ENCODE measurements at places on chromosomes 6 and 20. TPM values are rescaled to one million over a fixed set of nuclear protein-coding genes. Genes with fewer than 3 reads are reported as not detected.

Gene KHDRBS2
- total RNA-seq: not detected

Gene ETV7
- 0.80 TPM for total RNA-seq

GRCh38 chr6:15620611-15621010 lies 42.2 kb downstream of the DTNBP1 start:
- no peaks in the 10 kb centered on the region for H3K36me3 ChIP-seq
- no peak overlapping the region for H3K27ac ChIP-seq
- no peaks in the 10 kb centered on the region for H3K27me3 ChIP-seq
- no peak for DNase-seq

DNA sequence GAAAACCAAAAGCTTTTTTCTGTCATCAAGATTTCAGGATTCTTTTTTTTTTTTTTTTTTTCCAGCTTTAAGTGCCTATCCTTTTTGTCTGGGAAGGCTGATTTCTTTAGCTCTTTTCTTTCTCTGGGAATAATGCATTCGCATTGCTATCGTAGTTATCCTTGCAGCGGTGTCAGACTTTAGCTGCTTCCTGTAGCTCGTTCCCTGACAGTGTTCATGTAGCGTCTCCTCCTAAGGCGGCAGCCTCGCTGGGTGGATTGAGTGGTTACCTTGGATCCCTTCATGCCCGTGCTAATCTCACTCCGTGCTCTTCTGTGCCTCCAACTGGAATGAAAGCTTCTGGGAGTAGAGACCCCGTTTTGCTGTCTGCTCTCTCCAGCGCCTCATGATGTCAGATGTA lies 43.1 kb downstream of the UST start:
- H3K27ac ChIP-seq: no peak overlapping the region
- H3K4me1 ChIP-seq: no peaks in the 10 kb centered on the region
- no peak for DNase-seq
- no peaks in the 10 kb centered on the region for H3K27me3 ChIP-seq

DNA sequence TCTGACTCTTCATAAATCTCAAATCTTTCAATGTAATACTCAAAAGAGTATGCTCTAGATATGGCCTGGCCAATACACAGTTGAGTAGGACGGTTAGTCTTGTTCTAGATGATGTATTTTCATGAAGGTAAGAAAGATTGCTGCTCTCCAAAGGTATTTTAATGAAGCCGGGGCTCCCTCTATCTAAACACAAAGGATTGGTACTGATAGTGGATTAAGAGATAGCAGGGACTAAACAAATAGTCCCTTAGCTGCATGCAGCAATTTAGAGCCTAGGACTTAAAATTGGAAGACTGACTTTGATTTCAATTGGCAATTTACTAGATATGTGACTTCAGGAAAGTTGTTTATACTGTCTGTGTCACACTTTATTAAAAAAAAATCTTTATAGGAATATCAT lies 31.4 kb upstream of the TENT5A start:
- no peak overlapping the region for H3K4me3 ChIP-seq
- no peaks in the 10 kb centered on the region for H3K36me3 ChIP-seq
- H3K4me1 ChIP-seq: no peaks in the 10 kb centered on the region
- no peak overlapping the region for H3K27ac ChIP-seq

DNA sequence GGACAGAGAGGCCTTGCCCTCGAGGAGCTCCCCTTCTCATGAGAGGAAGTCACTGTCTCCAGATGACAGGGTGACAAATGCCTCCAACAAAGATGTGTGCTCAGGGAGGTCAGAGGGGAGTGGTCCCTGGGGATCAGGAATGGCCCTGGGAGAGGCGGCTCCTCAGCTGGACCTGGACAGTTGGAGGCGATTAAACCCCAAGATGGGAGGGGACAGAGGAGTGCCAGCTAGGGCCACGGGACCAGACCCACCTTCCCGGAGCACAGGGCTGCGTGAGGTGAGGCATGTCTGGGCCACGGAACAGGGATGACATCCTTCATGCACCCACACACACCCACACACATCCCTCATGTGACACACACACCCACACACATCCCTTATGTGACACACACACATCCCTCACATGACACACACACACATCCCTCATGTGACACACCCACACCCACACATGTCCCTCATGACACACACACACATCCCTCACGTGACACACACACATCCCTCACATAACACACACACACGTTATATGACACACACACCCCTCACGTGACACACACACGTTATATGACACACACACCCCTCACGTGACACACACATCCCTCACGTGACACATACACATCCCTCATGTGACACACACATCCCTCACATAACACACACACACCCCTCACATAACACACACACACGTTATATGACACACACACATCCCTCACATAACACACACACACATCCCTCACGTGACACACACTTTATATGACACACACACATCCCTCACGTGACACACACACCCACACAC lies 57.4 kb upstream of the SLCO4A1 start:
- no peak overlapping the region for H3K27ac ChIP-seq
- peaks cover 2% of the 10 kb centered on the region for H3K27me3 ChIP-seq
- DNase-seq: no peak
- H3K36me3 ChIP-seq: no peaks in the 10 kb centered on the region
- H3K4me3 ChIP-seq: no peak overlapping the region

DNA sequence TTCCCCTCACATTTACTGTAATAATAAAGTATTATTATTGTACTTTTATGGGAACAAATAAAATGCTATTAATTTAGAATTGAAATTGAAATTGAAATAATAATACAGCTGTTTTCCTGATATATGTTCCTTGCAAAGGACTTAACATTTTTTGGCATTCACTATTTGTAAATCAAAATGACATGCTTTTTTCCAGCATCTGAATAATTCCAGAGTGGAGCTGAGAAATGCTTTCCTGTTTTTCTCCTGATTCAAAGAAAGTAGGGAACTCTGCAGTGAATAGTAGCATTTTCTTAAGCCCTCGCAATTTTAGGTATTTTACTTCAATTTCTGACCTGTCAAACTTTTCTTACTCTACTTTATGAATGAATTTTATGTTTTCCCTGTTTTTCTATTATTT lies 72.1 kb downstream of the PHACTR2 start:
- H3K27ac ChIP-seq: no peak overlapping the region
- H3K36me3 ChIP-seq: no peaks in the 10 kb centered on the region
- H3K4me3 ChIP-seq: no peak overlapping the region
- DNase-seq: no peak

DNA sequence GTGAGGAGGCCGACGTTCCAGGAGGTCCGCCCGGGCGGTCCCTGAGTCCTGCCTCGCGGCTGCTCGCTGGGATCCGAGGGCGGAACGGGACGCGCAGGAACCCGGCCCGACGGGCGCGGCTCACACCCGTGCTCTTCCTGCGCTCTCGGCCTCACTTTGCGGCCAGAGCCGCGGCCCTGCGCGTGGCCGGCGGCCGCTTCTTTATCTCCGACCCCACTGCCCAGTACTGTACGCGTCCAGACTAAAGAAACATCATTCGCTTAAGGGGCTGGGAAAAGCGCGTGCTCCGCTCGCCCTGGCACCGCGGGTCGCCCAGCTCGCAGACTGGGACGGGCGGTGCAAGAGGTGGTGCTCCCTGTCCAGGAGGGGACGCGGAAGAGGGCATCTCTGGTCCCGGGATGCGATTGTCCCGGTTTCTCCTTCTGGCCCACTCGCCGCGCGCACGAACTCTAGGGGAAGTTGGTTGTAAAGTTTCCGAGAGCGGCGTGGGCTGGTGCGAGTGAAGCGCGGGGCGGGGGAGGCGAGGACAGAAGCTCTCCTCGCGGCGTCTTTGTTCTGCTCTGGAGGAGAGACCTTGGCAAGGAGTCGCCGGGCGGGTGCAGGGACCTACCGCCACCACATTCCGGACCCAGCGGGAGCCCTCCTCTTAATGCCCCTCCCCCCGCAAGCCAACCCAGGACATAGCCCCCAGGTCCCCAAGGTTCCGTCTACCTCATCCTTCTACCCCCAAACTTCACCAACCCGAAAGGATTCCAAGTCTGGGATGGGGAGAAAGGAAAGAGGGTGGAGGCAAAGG lies 71.0 kb downstream of the SOX4 start:
- no peaks in the 10 kb centered on the region for H3K36me3 ChIP-seq
- H3K27ac ChIP-seq: peak overlapping the region; percentile 86
- peak overlapping the region; percentile 76 for H3K4me3 ChIP-seq

Gene HLA-DRB5
- 8.8 TPM for total RNA-seq

Gene PTPN1
- 29.2 TPM for total RNA-seq

- H3K36me3 ChIP-seq: no peaks in the 10 kb centered on the region
- H3K27ac ChIP-seq: no peak overlapping the region
- H3K4me3 ChIP-seq: no peak overlapping the region
- DNase-seq: no peak
These were observed 190.3 kb downstream of the TENT5A start for GRCh38 chr6:81562169-81562568.

GRCh38 chr6:149448821-149449453 lies 35.9 kb downstream of the ZC3H12D start:
- no peak overlapping the region for H3K27ac ChIP-seq
- no peak overlapping the region for H3K4me3 ChIP-seq
- no peaks in the 10 kb centered on the region for H3K27me3 ChIP-seq
- H3K36me3 ChIP-seq: no peaks in the 10 kb centered on the region
- no peak for DNase-seq

DNA sequence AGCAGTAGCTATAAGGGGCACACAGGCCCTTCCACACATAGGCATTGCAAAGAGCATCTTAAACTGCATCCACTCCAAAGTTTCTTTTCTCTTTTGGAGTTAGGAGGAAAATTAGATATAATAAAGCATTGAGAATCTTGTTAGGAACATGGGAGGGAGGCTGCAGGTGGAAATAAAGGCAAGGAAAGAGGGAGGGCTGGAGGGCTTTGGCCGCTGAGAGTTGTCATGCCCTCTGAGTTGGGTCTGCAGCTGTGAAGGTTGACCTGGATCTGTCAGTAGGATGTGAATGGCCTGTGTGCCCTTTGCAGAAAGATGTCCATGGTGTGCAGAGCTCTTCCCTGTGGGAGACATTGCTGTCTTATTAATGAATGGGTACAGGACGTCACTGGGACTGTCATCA lies 134.0 kb downstream of the FNDC1 start:
- no peaks in the 10 kb centered on the region for H3K27me3 ChIP-seq
- no peaks in the 10 kb centered on the region for H3K36me3 ChIP-seq
- no peak overlapping the region for H3K4me3 ChIP-seq
- no peak overlapping the region for H3K27ac ChIP-seq

- H3K27me3 ChIP-seq: no peaks in the 10 kb centered on the region
- H3K4me1 ChIP-seq: no peaks in the 10 kb centered on the region
- no peak for DNase-seq
- no peaks in the 10 kb centered on the region for H3K36me3 ChIP-seq
- no peak overlapping the region for H3K27ac ChIP-seq
These were observed 333.7 kb downstream of the MEI4 start for GRCh38 chr6:77986380-77987034.

DNA sequence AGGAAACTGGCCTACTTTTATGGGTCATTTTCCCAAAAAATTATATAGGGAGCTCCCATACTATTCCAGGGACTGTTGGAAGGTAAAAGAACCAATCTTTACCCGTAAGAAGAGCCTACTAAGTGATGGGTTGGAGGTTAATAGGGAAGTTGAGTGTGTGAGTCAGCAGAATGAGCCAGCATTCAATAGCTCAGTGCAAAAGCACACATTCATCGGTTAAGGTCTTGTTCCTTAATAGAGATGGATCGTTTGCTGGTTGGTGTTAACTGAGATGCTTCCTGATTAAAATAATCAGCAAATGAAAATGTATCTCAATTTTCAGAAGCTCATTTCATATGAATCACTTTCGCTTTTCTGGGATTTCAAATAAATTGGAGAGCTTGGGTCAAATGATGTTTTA lies 115.3 kb upstream of the MRPS10 start:
- no peaks in the 10 kb centered on the region for H3K27me3 ChIP-seq
- no peaks in the 10 kb centered on the region for H3K4me1 ChIP-seq
- DNase-seq: no peak
- no peak overlapping the region for H3K27ac ChIP-seq
- no peak overlapping the region for H3K4me3 ChIP-seq

Gene DCDC2
- total RNA-seq: 9.5 TPM

DNA sequence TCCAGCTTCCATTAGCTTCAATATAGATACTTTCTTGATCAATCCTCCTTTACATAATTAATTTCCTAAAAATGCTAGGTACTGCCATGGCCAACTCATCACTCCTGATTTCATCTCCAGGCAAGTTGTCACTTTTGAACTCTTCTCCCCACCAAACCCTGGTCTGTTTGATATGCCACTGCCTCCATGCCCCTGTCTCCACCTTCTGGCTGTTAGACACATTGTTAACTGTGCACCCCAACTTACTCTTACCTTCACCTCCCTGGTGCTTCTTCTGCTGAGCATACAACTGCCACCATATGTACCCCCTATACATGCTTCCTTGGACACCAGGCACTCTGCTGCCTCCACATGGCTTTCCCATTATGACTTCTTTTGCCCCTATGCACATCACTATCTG lies 21.9 kb upstream of the AIG1 start:
- no peak for DNase-seq
- H3K4me1 ChIP-seq: no peaks in the 10 kb centered on the region
- H3K27ac ChIP-seq: no peak overlapping the region
- no peaks in the 10 kb centered on the region for H3K36me3 ChIP-seq
- no peak overlapping the region for H3K4me3 ChIP-seq

- no peaks in the 10 kb centered on the region for H3K4me1 ChIP-seq
- no peak for DNase-seq
- no peak overlapping the region for H3K27ac ChIP-seq
- no peaks in the 10 kb centered on the region for H3K36me3 ChIP-seq
- no peak overlapping the region for H3K4me3 ChIP-seq
These were observed 27.4 kb downstream of the KCNG1 start for GRCh38 chr20:50995506-50995905.

DNA sequence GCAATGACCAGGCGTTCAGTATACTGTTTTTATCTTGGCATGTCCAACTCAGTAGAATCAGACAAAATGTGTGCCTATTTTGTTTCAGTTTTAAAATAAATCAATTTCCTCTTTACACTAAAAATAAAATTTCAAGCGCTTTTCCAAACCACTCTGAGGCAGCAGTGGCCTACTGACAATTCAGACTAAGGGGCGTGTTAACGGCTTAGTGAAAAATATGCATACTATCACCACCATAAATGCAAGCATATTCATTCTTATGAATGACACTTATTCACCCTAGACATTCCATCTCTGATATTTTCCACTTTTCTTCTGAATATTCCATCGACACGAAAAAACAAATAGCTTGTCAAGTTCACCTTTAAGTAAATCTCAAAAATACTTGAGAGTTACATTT lies 7.5 kb downstream of the TBX18 start:
- peak overlapping the region; percentile 27 for H3K4me3 ChIP-seq
- H3K36me3 ChIP-seq: no peaks in the 10 kb centered on the region
- H3K27me3 ChIP-seq: peaks cover 18% of the 10 kb centered on the region

Gene EDN1
- total RNA-seq: 11.5 TPM

DNA sequence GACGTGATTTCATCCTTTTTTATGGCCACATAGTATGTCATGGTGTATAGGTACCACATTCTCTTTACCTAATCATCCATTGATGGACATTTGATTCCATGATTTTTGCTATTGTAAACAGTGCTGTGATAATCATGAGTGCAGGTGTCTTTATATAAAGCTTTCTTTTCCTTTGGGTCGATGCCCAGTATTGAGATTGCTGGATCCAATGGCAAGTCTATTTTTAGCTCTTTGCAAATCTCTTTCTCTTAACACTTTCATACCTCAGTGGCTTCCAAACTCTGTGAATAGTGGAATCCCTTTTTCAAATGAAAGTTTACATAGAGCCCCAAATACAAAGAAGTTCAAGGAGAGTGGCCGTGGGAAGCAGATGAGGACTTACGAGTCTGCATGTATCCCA lies 105.8 kb upstream of the SPTLC3 start:
- no peak overlapping the region for H3K4me3 ChIP-seq
- no peaks in the 10 kb centered on the region for H3K36me3 ChIP-seq
- H3K27ac ChIP-seq: no peak overlapping the region

Measured in breast epithelium (tissue), 4 donors.